CD4-positive, alpha-beta memory T cell (primary cell): ENCODE measurements at places on chromosomes 5 and 9. TPM values are rescaled to one million over a fixed set of nuclear protein-coding genes. Genes with fewer than 3 reads are reported as not detected.

The FAM193B gene
- polyA plus RNA-seq: 7.0 TPM

The SYK gene
- 1.9 TPM for polyA plus RNA-seq

The BAAT gene
- polyA plus RNA-seq: not detected

The C9 gene
- polyA plus RNA-seq: not detected

The ALDOB gene
- not detected for polyA plus RNA-seq

The ZFP2 gene
- not detected for polyA plus RNA-seq

The MSX2 gene
- polyA plus RNA-seq: not detected

The FOXD4 gene
- not detected for polyA plus RNA-seq

The ACOT12 gene
- polyA plus RNA-seq: not detected

DNA sequence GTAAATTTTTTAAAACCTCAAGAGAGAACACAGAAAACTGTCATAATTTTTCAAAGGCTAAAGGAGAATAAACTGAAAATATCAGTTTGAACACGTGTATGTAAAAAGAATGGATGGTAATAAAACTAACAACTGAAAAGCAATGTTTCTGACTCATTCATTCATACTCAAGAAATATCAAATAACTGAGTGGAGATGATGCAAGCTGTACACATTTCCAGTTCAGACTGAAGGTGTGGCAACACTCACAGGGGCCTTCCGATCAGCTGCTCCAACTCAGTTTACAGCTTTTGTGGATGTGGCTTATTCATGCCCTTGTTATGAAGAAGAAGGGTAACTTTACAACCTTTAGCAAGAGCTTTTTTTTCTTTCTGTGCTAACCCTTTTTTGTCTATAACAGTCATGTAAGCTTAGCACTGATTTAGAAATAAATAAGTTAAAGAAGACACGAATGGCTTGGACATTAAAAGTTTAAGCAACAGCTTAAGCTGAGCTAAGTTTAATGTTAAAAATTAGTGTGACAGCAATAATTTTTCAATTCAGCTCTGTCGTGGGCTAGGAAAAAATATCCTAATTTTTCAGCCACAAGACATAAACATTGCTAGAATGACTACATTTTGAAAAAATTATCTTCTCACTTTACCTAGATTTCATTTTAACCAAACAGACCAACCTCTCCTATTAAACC, 453.5 kb downstream of the RAB3C start:
- H3K27ac ChIP-seq: peak overlapping the region; percentile 81
- no peaks in the 10 kb centered on the region for H3K27me3 ChIP-seq
- H3K4me1 ChIP-seq: peaks cover 58% of the 10 kb centered on the region
- peak overlapping the region; percentile 84 for H3K4me3 ChIP-seq
- peak; percentile 34 for DNase-seq
- H3K36me3 ChIP-seq: no peaks in the 10 kb centered on the region

DNA sequence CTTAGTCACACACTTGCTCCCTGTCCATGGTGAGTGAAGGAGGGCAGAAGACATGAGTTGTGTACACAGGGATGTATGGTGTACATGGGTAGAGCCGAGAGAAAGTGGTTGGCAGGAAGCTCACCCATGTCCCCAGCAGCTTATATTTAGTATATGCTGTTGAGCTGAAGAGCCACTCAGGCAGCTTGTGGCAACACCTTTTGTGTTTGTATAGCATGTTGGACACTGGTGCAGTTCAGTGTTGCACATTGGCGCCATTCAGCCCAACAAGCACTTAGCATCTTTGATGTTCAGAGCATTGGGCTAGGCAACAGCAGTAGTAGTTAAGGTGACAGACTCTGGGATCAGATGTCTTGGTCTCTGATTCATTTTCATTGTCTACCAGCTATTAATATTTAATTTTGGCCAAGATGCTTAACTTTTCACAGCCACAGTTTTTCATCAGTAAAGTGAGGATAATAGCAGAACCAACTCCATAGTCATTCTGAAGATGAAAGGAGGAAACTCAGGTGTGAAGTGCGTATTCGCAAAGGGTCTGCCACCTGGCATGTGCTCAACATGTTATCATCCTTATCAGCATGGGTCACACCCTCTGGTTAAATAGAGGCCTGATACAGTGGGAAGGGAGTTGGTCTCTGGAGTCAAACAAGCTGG, 184.8 kb downstream of the NR3C1 start:
- no peak overlapping the region for H3K27ac ChIP-seq
- H3K36me3 ChIP-seq: no peaks in the 10 kb centered on the region
- no peaks in the 10 kb centered on the region for H3K27me3 ChIP-seq
- no peak overlapping the region for H3K4me3 ChIP-seq

DNA sequence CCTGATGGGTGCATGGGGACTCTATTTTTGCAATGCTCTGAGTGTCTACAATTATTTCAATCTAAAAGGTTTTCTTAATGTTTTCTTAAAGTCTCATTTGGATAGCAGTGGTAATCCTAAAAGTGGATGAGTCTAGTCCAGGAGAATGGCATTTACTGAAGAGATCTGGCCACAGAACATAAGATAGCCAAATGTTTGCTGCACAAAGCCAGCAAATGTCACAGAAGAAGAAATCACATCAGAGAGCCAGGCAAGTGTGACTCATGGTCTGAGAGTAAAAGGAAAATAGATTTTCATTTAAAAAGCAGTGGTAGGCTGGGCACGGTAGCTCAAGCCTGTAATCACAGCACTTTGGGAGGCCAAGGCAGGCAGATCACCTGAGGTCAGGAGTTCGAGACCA, 352.7 kb upstream of the GRAMD2B start:
- no peak overlapping the region for H3K27ac ChIP-seq
- H3K27me3 ChIP-seq: no peaks in the 10 kb centered on the region
- H3K4me3 ChIP-seq: no peak overlapping the region
- no peaks in the 10 kb centered on the region for H3K4me1 ChIP-seq

- no peaks in the 10 kb centered on the region for H3K4me1 ChIP-seq
- H3K4me3 ChIP-seq: no peak overlapping the region
- no peak for DNase-seq
- H3K36me3 ChIP-seq: no peaks in the 10 kb centered on the region
- no peak overlapping the region for H3K27ac ChIP-seq
Observed at GRCh38 chr5:16815432-16815831, 120.7 kb downstream of the MYO10 start.

GRCh38 chr5:10556289-10556807, 7.5 kb upstream of the ANKRD33B start:
- no peaks in the 10 kb centered on the region for H3K27me3 ChIP-seq
- no peak for DNase-seq
- no peak overlapping the region for H3K4me3 ChIP-seq

- H3K36me3 ChIP-seq: no peaks in the 10 kb centered on the region
- H3K27ac ChIP-seq: no peak overlapping the region
- H3K27me3 ChIP-seq: no peaks in the 10 kb centered on the region
- H3K4me1 ChIP-seq: no peaks in the 10 kb centered on the region
Observed at GRCh38 chr5:168874713-168875380, 295.7 kb upstream of the PANK3 start.

- no peaks in the 10 kb centered on the region for H3K36me3 ChIP-seq
- no peaks in the 10 kb centered on the region for H3K4me1 ChIP-seq
- no peak overlapping the region for H3K27ac ChIP-seq
- DNase-seq: no peak
Observed at GRCh38 chr5:179244044-179244443, 101.2 kb downstream of the ADAMTS2 start.

DNA sequence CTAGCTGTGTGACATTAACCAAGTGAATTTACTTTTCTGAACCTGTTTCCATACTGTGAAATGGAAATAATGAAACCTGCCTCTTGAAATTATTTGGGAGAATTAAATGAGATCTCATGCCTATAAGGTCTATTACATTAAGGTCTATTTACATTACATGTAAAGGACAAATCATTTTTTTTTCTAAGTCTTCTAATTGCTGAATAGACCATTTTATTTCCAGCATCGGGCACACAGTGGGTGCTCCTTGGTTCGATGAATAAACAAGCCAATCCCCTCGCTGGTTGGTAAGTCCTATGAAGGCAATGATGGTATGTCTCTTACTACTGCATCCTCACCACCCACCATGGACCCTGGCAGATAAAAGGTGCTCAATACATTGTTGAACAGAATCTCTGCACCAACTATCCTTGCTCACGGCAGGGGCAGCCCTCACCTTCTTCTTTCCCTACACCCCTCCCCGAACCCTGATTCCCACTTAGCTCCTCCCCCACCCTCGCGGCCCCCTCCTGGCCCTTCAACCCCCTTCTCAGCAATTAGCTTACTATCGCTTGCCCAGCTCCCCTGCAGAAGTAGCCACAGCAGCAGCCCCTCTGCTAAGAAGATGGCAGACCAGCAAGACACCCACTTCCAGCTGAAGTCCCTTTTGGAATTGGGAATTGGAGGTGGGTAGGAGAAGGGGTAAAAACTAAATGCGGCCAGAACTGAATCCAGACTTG, 3.0 kb downstream of the PCDH1 start:
- H3K4me1 ChIP-seq: peaks cover 40% of the 10 kb centered on the region
- no peak overlapping the region for H3K4me3 ChIP-seq
- H3K27me3 ChIP-seq: peaks cover 40% of the 10 kb centered on the region
- H3K36me3 ChIP-seq: no peaks in the 10 kb centered on the region
- no peak for DNase-seq

DNA sequence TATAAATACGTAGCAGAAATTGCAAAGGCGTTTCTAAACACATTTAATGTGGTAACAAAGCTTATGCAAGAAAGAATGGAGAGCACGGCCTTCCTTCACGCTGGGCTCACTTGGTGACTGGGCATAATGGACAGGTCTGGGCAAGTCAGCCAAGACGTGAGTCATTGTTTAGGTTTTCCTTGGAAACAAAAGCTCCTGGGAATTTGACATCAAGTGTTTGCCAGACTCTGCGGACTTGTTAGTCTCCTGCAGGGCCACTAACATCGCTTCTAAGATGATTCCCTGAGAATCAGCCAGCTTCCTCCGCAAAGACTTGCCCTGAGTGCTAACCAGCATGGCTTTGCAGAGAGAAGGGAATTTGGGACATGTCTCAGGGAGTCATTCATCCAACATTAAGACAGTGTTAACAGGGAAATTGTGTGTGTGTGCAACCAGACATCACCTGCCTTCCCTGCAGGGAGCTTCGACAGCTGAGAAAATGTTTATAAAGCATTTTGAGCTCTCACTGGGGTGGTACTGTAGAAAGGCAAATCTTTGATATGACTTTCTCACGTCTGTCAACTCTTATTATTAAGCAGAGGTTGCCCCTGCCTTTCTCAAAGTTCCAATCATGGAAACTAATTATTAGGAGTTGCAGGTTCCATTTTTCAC, 182.5 kb downstream of the NTRK2 start:
- no peaks in the 10 kb centered on the region for H3K36me3 ChIP-seq
- H3K27me3 ChIP-seq: no peaks in the 10 kb centered on the region
- DNase-seq: no peak
- H3K4me1 ChIP-seq: no peaks in the 10 kb centered on the region

DNA sequence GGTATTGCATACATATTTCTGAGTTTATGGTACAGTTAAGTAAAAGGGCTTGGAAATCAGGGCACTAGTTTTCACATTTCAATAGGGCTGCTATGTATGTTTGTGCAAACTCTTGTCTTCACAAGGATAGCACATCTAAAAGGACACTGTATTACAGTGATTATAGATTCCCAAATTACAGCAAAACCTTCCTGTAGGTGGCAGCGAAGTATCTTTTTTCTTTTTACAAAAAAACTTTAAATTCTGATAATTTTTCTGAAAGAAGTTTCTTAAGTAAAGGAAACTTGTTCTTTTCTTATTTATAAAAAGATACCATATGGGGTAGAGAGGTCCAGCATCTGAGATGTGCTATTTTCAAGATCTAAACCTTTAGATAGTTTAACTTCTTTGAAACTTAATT, 337.8 kb downstream of the PTPRD start:
- H3K27ac ChIP-seq: no peak overlapping the region
- no peaks in the 10 kb centered on the region for H3K36me3 ChIP-seq
- no peak for DNase-seq
- no peak overlapping the region for H3K4me3 ChIP-seq
- H3K4me1 ChIP-seq: no peaks in the 10 kb centered on the region

DNA sequence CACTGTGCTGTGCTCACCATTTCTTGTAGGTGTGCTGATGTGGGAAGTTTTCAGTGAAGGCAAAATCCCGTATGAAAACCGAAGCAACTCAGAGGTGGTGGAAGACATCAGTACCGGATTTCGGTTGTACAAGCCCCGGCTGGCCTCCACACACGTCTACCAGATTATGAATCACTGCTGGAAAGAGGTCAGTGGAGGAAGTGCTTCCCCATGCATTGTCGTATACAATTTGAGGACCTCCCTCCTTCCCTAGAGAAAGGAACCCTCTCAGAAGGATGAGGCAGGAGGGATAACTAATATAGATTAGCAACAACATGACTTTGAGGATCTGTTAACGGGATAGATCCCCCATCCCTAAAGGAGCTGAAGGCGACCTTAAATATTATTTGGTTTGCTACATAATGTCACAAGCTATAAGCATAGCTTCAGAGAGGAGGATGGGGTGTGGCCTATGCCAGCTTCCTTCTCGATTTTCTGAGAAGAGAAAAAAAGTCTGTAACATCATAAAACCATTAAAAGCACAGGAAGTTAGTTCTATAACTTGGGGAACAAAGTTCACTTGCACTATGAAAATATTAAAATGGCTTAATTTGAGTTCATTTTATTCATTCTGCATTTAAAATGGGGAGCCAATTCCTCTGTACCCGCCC, 17.0 kb upstream of the CYFIP2 start:
- H3K27me3 ChIP-seq: no peaks in the 10 kb centered on the region
- H3K4me3 ChIP-seq: no peak overlapping the region
- peak; percentile 65 for DNase-seq
- H3K27ac ChIP-seq: peak overlapping the region; percentile 50
- peaks cover 100% of the 10 kb centered on the region for H3K4me1 ChIP-seq

DNA sequence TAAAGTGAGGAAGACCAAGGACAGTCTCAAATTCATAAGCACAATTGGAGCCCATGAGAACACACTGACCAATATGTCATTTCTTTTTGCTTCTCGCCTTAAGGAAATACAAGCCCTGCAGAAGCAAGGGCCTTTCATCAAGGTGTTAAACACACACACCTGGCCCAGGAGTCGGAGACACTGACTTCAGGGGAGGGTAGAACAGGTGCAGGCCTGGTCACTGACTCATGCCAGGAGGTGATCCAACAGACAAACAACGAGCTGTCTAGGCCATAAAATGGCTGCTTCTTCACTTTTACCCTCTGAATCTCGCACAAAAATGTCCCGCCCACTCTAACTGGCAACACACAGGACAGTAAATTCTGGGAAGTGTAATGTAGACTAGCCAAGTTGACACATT, 62.7 kb downstream of the RGMB start:
- H3K4me3 ChIP-seq: no peak overlapping the region
- no peaks in the 10 kb centered on the region for H3K4me1 ChIP-seq
- H3K36me3 ChIP-seq: no peaks in the 10 kb centered on the region
- no peak for DNase-seq
